ENCODE measurements at places on chromosomes 1 and 21.

DNA sequence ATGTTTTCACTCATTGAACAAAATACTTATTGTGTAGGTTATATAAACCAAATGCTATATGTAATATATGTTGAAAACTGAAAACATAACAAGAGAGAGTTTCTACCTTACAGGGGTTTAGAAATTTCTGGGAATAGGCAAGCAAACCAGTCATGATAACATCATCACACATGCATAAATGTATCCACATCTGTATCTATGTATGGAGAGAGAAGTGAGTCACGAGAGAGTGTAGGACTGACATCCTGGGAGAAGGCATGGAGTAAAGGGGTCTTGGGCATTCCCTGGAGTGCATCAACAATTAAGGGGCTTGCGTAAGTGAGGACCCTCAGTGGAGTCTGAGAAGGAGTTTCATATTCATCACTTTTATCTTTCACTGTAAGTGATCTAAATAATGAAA lies 65.5 kb downstream of the PCNX2 start:
- no peak for DNase-seq

- DNase-seq, result peak; percentile 71
Observed at GRCh38 chr1:199909137-199909536, 118.4 kb upstream of the NR5A2 start.

GRCh38 chr1:111956155-111956771 lies 33.2 kb downstream of the KCND3 start:
- no peak for DNase-seq

DNA sequence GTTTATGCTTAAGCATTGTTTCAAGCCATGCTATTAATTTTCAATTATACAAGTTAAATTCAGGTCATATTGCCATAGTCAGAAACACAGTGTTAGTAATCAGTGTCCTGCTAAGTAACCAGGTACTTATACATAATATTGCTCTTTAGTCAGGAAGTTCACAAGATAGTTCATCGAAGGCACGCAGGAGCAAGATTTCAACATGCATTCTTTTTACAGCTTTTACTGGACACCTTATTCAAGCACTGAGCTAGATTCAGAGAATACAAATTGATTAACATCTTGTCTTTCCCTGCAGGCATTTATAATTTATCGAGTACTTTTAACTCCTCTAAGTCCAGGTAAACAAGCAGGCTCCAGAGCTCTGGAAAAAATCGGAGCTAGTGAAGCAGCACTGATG lies 202.3 kb upstream of the BRINP3 start:
- DNase-seq, result no peak

GRCh38 chr1:160755461-160755860 lies 16.4 kb downstream of the SLAMF7 start:
- no peak for DNase-seq

DNA sequence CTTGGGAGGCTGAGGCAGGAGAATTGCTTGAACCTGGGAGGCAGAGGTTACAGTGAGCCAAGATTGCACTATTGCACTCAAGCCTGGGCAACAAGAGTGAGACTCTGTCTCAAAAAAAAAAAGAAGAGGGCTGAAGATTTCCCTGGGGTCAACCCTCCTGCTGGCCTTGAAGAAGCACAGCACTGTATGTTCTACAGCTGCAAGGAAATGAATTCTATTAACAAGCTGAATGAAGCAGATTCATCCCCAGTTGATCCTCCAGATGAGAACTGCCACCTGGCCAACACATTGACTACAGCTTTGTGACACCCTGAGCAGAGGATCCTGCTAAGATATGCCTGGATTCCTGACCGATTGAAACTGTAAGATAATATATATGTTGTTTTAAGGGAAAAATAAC lies 129.5 kb downstream of the ADSS2 start:
- DNase-seq, result no peak

DNA sequence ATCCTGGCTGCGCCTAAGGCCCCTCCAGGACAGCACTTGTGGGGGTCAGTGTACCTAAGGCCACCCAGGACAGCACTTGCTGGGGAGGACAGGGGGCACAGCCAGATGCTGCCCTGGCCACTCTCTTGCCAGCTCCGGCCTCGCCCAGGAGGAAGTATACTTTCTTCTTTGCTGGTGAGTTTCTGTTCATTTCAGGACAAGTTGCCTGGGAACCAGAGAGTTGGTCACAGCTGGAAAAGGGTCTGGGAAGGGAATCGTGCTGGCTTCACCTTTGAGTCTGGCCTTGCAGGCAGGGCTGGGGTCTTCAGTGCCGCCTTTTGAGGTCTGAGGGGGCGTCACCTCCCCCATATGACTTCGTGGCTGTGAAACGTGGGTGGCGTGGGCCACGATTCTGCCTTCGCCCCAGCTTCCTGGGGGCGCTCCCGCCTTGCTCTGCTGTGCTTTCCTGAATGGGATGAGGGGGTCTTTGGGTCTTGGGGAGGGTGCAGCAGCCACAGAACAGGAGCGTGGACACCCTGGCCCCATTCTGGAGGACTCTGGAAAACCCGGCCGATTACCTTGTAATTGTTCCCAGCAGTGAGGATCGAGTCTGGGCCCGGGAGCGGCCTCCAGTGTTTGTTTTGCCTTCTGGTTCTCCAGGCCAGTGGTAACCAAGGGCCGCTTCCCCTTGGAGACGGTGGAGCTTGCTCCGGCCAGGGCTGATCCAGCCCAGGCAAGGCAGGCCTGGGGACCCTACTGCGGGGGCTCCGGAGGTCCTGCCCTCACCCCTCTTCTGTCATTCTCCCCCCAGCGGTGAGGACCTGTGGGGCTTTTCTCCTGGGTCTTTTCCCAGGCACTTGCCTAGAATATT lies 45.9 kb downstream of the SPSB1 start:
- no peak for DNase-seq

DNA sequence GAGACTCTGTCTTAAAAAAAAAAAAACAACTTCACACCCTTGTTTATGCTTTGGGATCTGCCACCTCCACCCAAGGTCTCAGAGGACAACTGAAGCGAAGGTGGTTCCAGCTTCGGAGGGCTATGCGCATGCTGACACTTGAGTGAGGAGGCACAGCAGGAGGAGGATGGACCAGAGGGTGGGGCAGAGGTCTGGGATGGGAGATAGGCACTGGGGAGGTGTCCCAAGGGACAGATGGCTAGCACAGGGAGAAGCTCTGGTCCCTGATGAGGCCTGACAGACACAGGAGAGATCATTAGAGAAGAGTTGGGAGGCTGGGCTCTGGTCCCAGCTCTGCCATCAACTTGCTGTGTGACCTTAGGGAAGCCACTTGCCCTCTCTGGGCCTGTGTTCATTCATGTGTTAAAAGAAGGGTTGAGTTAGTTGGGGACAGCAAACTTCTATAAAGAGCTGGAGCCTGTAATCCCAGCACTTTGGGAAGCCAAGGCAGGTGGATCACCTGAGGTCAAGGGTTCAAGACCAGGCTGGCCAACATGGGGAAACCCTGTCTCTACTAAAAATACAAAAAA lies 16.8 kb downstream of the E2F2 start:
- no peak for DNase-seq

DNA sequence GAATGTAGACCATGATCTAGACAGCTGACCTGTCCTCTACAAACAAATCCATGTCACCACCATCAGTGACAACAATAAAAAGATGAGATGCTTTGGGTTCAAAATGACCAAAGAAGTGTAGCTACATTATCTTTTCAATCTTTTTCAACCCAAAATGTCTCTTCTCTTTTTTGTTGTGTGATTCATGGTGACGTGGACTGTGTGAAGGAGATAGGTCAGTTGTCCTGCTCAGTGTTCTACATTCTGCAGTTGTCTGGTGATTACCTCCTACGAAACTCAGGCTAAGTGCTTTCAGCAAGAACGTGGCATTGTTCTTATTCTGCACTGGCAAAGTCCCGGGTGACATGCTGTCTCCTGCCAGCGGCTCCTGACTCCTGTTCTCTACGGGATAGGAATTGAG lies 73.1 kb downstream of the PRKAB2 start:
- DNase-seq, result no peak

DNA sequence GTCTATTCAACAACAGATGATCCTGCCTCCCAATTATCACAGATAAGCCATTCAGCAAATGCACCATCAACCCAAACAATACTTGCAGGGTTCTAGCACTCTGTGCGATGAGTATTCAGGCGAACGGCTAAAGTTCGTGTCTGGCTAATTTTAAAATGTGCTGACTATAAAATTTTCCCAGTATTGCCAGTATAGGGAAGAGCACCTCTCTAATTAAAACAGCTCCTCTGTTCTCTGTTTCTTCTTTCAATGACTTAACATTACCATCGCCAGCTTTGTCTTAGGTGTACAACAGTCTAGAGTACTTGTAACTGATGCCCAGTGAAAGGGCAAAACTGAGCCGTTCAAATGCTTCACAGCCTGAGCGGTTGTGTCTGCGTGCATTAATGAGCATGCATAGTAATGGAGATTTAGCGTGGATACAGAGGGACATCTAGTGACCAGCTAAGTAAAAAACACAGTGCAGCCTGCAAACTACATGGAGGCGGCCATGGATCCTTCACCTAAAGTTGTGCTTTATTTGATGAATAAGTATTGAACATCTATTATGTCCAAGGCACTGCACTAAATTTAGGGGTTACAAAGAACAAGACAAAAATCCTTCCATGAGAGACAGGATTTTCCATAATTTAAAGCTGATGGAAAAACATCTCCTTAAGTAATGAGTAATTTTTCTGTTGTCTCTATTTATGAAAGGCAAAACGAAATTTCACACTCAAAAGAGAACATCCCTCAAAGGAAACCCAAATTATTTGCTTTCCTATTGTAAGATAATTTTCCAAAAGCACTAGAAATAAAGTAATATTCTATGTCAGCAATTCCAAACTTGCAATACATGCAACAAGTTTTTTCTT lies 120.0 kb downstream of the SETD4 start:
- peak; percentile 51 for DNase-seq

GRCh38 chr1:67749263-67749843 lies 64.4 kb downstream of the GADD45A start:
- no peak for DNase-seq

GRCh38 chr1:156082309-156083091 lies at the start of gene MEX3A:
MEX3A (minus strand) TSS chr1:156082465; CDS start chr1:156081998, 467 bp downstream.
- DNase-seq, result peak; percentile 82

GRCh38 chr1:65946376-65946775 lies 153.7 kb downstream of the PDE4B start:
- no peak for DNase-seq

DNA sequence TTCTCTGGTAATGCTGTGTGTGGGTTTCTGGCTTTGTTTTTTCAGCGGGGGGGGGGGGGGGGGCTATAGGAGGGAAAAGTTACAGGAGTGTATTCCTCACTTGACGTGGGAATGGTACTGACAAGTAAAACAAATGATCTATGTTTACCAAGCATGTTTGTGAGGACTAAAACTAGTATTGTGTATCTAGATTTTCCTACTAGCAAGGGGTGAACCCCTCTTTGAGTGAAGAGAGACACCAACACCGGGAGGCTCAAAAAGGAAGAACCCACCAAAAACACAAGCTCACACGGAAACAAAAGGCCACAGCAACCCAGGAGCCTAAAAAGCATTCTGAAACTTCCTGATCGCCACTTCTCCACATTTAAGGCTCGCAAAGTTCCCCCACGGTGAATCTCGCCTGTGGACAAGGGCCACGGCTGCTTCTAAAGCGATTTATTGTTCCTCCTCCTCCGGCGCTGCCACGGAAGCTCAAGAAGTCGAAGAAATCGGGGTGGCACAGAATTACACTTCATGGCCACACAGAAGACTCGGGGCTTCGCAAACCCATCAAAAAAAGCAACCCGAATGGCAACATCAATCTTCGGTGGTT lies 703 bp downstream of the PUM1 start:
- DNase-seq, result peak; percentile 64

DNA sequence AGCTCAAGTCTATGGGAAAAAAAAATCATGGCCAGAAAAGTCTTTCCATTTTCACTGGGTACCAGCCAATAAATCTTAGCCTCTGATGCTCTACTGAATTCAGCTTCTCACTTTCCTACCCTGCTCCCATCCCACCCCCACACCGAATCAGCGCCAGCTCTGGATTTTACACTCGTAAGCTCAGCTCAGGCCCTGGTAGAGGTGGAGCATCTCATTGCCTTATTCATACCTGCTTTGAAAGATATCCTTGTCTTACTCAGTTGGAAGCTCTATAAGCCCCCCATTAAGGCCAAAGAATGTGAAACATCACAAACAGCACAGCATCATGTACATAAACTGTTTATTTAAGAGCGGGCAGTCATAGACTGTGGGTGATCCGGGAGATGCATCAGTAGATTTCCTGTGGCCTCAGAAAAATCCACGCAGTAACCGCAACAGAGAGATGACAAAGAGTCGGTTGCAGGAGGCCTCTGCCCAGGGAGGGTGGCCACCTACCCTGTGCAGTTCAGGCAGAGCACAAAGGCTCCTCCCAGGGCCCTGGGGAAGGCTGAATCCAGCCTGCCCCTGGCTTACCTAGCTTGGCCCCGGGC lies 36.4 kb upstream of the ETS2 start:
- DNase-seq, result no peak

- DNase-seq, result no peak
Observed at GRCh38 chr1:160489513-160490261, 33.4 kb downstream of the SLAMF6 start.

DNA sequence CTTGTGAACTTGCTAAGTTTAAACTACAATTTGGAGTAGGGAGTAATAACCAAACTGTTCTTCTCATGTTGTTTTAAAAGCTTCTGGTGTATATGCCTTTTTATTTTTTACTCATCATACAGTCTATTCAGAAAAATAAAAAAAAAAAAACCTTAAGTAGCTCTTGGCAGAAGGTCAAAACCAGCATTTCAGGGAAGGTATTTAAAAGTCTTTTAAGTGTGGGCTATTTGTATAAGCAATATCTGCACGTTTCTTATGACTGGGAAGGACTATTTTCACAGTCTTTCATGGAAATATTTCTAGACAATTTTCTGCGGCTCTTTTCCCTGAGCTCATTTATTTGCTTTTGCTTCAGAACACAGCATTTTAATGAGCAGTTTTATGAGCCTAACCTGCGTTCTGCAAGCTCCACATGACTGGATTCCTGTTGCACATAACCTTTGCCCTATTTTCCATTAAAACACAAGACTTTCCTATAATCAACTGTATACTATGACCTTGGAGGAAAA lies 60.9 kb upstream of the C1orf105 start:
- DNase-seq, result no peak

- no peak for DNase-seq
Observed at GRCh38 chr1:40038697-40039096, 1.8 kb upstream of the CAP1 start.

DNA sequence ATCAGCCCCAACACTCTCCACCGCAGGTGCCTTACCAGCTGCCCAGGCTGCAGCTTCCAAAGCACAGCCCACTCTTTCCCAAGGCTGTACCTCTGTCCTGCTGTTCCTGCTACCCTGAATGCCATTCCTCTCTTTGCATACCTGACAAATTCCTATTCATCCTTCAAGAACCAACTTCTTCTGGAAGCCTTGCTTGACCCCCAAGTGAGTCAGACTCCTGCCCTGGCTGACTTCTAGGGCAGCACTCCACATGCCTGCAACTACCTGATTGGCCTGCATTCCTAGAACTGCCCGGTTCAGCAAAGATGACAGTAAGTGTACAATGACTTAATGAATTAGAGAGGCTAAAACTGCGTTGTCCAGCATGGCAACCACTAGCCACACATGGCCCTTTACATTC lies 20.8 kb upstream of the PDZK1IP1 start:
- peak; percentile 49 for DNase-seq

DNA sequence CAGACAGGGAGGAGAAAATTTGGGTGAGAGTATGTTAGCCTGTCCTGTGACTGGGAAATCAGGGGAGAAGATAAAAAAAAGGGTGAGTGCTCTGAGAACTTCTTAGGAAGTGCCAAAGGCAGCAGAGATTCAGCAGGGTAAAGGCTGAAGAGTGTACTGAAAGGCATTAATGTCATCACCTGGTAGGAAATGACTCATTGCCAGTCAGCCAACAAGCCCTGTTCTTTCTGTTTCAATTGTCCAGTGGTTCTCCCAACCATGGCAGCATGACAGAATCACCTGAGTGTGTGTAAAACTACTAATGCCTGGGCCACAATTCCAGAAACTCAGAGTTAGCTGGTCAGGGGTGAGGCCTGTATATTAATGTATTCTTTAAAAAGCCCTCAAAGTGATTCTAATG lies 83.5 kb downstream of the INTS7 start:
- peak; percentile 85 for DNase-seq
